ENCODE measurements at places on chromosomes 6 and 20.

DNA sequence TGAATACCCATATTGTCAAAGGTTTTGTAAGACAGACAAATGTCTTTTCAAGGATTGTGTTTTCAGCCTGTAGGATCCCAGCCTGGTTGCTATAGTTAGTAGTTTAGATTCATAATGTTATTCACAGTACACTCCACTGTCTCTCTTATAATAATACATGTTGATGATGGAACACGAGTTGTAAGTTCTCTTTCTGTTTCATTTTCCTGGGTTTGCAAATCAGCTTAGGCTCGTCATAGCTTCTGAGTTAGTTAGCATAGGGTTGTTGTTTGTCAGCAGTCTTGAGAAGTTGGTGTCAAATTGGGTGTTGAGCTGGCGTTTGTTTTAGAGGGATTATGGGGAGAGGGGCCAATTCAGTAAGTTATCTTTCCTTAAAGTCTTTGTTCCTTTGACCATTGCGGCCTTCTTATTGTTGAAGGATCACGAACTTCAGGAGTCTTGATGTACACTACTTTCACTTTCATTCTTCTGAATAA is 45.8 kb downstream of the QKI start:
- DNase-seq = no peak

- DNase-seq = no peak
Measured at GRCh38 chr6:136551103-136551502, 881 bp upstream of the MAP7 start.

- DNase-seq = no peak
Measured at GRCh38 chr20:50594591-50595432, 84.6 kb downstream of the PTPN1 start.

GRCh38 chr20:1085492-1086276 is 32.7 kb upstream of the PSMF1 start:
- no peak for DNase-seq

DNA sequence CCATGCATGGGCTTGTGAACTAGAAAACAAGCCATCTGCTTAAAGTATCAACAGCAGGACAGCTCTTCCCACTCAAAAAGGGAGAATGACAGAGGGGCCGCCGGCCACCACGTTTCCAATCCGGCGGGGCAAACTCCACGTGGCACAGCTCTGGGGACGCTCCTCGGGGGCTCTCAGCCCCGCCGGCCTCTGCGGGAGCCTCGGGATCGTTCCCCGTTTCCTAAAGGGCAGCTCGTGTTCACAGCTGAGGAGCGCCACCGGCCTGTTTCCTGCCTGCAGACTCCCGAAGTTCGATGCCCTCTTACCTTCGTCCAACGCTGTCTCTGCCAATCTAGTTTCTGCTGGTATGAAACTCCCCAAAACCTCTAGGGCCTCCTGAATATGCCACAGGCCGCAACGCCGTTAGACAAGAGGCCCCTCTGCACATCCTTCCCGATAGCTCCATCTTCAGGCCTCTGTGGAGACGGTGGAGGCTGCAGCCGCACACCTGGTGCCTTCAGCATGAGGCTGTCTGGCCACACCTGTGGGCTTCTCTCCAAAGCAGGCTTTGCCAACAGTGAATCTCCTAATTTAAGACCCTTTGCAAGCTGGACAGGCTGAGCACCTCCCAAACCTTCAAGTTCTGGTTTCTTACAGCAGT is 46.5 kb downstream of the KCNQ2 start:
- no peak for DNase-seq

DNA sequence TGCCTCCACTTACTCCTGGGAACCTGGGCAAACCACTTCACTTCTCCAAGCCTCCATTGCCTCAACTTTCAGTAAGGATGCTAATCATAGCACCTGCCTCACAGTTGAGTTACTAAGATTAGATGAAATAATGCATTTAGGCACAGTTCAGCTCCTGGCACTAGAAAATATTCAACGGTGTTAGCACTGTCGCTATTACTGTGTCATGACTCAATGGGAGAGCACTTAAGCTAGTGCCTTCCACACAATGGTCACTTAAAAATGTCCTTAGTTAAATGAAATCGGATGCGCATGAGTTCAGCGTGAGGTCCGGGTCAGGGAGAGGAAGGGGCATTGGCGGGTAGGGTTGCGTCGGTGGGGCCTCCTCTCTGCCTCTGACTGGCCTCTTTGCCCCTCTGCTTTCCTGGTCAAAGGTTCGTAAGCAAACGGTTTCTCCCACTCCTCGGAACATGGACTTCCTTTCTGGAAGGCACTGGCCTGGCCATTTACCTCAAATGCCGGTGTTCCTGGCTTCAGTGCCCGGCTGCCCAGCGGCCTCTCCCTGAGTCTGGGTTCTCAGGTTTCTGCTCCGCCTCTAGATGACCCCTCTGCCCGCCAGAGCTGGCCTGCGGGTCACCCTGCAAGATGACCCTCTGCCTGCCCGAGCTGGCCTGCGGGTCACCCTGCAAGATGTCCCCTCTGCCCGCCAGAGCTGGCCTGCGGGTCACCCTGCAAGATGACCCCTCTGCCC is 123.8 kb upstream of the QKI start:
- DNase-seq = no peak

DNA sequence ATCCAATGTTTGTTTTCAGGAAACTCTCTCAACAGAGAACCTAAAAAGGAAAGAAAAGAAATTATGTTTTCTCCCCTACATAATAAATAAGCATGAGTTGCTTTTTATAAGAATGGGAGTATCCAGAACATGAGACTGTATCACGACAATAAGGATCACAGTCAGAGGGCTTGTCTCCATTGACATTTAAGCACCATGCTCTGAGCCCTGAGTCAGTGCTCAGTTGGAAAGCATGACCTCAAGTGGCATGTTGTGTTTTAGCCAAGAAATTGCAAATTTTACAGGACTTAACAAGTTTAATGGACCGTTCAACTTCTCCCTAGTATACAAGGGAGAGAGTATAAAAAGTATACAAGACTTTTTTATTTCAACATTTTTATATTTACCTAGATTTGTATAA is 431.6 kb downstream of the GJA1 start:
- no peak for DNase-seq

- no peak for DNase-seq
Measured at GRCh38 chr6:3016473-3017280, 17.0 kb downstream of the NQO2 start.

DNA sequence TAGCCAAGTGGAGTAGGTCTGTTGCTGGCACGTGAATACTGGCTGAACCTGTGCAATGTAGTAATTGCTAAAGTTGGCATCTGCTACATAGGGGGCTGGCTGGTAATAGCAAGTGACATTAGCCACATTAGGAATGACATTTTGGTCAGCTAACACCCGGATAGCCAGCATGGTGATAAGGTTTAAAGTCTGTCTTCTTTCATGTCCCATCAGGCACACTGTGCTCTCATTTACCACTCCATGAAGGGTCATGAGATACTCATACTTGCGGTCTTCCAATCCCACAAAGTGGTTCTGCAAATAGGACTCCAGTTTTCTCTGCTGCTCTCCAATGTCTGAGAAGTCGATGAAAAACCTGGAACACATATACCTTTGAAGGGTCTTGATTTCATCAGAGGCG is 2.8 kb downstream of the TENT5A start:
- DNase-seq = no peak

DNA sequence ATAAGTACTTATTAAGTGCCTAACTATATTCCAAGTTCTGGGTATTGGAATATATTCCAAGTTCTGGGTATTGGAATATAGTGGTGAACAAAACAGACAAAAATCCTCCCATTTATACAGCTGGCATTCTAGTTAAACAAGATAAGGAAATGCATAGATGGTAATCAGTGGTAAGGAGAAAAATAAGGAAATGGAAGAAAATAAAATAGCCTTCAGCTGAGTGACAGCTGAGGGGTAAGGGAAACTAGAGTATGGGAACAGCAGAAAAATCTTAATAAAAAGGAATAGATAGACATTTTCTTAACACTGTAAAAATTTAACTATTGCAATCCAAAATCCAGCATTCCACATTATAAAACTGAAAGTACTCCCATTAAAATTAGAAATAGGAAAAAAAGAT is 17.2 kb upstream of the WFDC10A start:
- DNase-seq = no peak

DNA sequence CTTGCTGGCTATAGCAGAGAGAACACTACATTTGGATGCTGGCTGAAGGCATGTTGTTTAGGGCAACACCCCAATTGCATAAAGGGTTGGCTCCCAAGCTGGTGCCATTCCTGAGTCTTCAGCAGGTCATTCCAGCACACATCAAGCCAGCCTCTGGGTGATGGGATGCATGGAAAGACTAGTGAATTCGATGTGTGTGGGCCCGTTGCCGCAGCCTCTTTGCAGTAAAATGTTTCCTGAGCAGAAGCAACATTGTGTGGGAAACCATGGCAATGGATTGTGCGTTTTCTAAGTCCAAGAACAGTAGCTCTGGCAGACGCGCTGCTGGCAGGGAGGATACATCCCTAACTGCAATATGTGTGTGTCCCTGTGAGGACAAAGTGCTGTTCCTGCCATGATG is 142.4 kb upstream of the SLC24A3 start:
- no peak for DNase-seq
